Upper lobe of right lung (tissue), 1 donor: ENCODE measurements at places on chromosomes 4 and X. TPM values are rescaled to one million over a fixed set of nuclear protein-coding genes. Genes with fewer than 3 reads are reported as not detected.

The RBM3 gene
- 170 TPM for total RNA-seq

The MAGEC1 gene
- not detected for total RNA-seq

The RPA4 gene
- total RNA-seq = 1.3 TPM

The TMSB15A gene
- total RNA-seq = 1.9 TPM

The FGF13 gene
- total RNA-seq = 3.2 TPM

The STS gene
- 11.6 TPM for total RNA-seq

The DDIT4L gene
- total RNA-seq = 0.98 TPM

DNA sequence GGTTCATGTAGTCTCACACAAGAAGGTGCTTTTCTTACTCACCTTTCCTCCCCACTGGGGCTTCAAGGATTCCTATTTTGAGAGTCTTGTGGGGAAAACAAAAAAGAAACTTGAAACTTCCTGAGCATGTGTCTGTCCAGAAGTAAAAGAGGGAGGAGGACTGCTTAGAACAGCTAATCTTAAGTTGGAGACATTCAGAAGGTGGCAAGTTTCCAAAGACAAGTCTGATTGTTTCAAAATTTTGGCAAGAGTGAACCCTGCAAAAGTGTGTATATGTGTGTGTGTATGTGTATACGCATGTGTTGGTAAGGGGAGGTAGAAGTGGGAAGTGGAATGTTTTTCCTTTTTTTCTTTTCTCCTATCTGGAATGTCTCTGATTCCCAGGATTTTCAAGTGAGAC lies 189.0 kb upstream of the FRMPD4 start:
- no peak overlapping the region for H3K27ac ChIP-seq
- H3K27me3 ChIP-seq = no peaks in the 10 kb centered on the region
- no peaks in the 10 kb centered on the region for H3K4me1 ChIP-seq
- H3K4me3 ChIP-seq = no peak overlapping the region
- no peaks in the 10 kb centered on the region for H3K36me3 ChIP-seq

GRCh38 chr4:71066737-71067716 lies 73.6 kb downstream of the DCK start:
- no peaks in the 10 kb centered on the region for H3K4me1 ChIP-seq
- DNase-seq = no peak
- no peaks in the 10 kb centered on the region for H3K36me3 ChIP-seq
- no peaks in the 10 kb centered on the region for H3K27me3 ChIP-seq
- no peak overlapping the region for H3K4me3 ChIP-seq

DNA sequence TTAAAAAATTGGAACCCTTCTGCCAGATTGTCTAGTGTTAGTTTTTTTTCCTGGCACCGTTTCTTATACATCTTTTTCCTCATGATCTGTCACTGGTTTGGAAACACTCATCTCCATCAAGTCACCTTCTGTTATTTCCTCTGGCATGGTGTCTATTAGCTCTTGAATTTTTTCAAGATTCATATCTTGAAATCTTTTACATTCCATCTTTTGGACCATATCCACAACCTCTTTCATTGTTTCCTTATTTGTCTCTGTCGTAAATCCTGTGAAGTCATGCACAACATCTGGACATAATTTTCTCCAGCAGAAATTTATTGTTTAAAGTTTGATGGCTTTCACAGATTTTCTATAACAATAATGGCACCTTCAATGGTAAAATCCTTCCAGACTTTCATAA lies 10.2 kb upstream of the TMEM185A start:
- H3K27me3 ChIP-seq = no peaks in the 10 kb centered on the region
- no peaks in the 10 kb centered on the region for H3K36me3 ChIP-seq
- H3K27ac ChIP-seq = no peak overlapping the region
- no peak overlapping the region for H3K4me3 ChIP-seq

DNA sequence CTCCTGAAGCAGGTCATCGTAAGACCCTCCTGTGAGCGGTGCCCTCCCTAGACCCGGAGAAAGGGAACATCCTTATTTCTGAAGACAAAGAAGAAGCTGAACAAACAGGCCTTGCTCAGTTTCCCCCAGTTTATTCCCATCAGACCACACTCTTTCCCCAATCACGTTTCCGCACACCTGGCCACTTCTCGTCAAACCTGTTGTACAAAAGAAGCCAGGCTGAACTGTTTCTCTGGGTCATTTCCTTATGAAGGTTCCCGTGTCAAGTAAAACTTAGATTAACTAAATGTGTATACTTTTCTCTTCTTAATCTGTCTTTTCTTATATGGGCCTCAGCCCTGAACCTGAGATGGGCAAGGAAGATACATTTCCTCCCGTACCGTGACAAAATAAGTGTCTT lies 111.6 kb upstream of the ENPP6 start:
- DNase-seq = no peak
- H3K36me3 ChIP-seq = no peaks in the 10 kb centered on the region
- no peak overlapping the region for H3K4me3 ChIP-seq
- H3K4me1 ChIP-seq = peaks cover 12% of the 10 kb centered on the region
- H3K27me3 ChIP-seq = no peaks in the 10 kb centered on the region

- no peaks in the 10 kb centered on the region for H3K36me3 ChIP-seq
- H3K4me3 ChIP-seq = peak overlapping the region; percentile 15
- peaks cover 25% of the 10 kb centered on the region for H3K4me1 ChIP-seq
- H3K27ac ChIP-seq = no peak overlapping the region
- no peaks in the 10 kb centered on the region for H3K27me3 ChIP-seq
Measured at GRCh38 chr4:148341980-148342800, 100.0 kb downstream of the NR3C2 start.

- H3K27me3 ChIP-seq = no peaks in the 10 kb centered on the region
- no peak overlapping the region for H3K4me3 ChIP-seq
- H3K4me1 ChIP-seq = no peaks in the 10 kb centered on the region
- no peak for DNase-seq
- H3K27ac ChIP-seq = no peak overlapping the region
Measured at GRCh38 chrX:53438174-53438831, 4.1 kb upstream of the HSD17B10 start.

DNA sequence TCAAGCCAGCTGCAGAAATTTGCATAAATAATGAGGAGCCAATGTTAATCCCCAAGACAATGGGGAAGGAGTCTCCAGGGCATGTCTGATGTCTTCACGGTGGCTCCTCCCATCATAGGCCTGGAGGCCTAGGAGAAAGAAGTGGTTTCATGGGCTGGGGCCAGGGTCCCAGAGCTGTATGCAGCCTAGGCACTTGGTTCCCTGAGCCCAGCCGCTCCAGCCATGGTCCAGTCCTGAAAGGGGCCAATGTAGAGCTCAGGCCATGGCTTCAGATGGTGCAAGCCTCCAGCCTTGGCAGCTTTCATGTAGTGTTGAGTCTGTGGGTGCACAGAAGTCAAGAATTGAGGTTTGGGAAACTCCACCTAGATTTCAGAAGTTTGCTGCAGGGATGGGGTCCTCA lies 628.2 kb upstream of the GRIA3 start:
- H3K27ac ChIP-seq = no peak overlapping the region
- H3K36me3 ChIP-seq = no peaks in the 10 kb centered on the region
- no peaks in the 10 kb centered on the region for H3K27me3 ChIP-seq
- no peaks in the 10 kb centered on the region for H3K4me1 ChIP-seq
- H3K4me3 ChIP-seq = no peak overlapping the region

DNA sequence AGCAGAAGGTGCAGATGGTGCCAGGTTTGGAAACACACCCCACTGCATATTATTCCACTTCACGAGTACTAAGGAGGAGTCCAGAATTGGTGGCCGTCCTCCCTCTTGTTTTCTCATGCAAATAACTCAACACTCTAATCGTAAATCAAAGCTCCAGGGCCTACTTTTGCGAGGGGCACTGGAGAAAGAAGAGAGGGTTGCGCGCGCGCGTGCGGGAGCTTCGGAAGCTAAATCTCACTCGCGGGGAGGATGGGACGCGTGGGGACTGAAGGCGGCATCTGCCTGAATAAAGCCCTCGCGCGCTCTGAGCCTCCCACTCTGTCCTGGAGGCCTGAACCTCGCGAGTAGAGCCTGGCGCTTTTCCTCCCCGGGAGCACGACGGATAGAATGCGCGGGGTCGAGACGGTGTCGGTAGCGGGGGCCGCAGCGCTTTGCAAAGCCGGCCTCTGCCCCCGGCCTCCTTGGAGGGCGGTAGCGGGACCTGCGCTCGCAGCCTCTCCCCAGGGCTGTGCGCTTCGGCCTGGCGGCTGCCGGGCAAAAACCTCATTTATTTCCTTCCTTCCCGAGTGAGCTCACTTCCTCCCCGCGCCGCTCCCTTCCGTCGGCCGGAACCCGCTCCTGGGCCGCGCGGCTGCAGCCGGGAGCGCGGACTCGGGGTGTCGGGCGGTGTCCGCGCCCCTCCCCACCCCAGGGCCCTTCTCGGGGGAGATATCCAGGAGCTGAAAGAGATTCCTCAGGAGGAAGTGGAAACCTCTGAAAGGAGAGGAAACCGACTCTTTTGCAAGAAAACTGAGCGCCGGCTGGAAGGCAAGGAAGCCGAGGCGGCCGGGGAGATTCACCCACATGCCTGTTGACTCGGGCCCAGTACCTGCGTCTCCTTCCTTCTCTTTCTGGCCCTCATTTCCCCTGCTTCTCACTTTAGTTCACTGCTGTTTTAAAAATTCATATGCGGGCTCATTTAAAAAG lies 20.7 kb downstream of the HAND2 start:
- H3K4me3 ChIP-seq = peak overlapping the region; percentile 53
- H3K36me3 ChIP-seq = no peaks in the 10 kb centered on the region
- no peak for DNase-seq
- H3K27me3 ChIP-seq = peaks cover 98% of the 10 kb centered on the region
- H3K4me1 ChIP-seq = peaks cover 5% of the 10 kb centered on the region
- H3K27ac ChIP-seq = no peak overlapping the region

DNA sequence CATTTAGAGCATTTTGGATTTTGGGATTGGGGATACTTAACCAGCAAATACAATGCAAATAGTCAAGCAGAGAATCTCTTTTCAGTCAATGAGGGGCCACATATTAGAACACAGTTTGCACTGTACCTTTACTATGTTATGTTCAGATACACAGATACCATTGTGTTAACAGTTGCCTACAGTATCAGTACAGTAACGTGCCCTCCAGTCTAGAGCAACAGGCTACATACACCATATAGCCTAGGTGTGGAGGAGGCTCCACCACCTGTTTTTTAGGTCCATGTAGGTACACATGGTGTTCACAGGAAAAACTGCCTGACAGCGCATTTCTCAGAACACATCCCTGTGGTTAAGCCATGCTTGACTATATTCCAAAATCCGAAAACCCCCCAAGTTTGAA lies 9.1 kb downstream of the GRPEL1 start:
- H3K27me3 ChIP-seq = no peaks in the 10 kb centered on the region
- H3K27ac ChIP-seq = no peak overlapping the region
- peaks cover 92% of the 10 kb centered on the region for H3K36me3 ChIP-seq
- H3K4me1 ChIP-seq = no peaks in the 10 kb centered on the region

DNA sequence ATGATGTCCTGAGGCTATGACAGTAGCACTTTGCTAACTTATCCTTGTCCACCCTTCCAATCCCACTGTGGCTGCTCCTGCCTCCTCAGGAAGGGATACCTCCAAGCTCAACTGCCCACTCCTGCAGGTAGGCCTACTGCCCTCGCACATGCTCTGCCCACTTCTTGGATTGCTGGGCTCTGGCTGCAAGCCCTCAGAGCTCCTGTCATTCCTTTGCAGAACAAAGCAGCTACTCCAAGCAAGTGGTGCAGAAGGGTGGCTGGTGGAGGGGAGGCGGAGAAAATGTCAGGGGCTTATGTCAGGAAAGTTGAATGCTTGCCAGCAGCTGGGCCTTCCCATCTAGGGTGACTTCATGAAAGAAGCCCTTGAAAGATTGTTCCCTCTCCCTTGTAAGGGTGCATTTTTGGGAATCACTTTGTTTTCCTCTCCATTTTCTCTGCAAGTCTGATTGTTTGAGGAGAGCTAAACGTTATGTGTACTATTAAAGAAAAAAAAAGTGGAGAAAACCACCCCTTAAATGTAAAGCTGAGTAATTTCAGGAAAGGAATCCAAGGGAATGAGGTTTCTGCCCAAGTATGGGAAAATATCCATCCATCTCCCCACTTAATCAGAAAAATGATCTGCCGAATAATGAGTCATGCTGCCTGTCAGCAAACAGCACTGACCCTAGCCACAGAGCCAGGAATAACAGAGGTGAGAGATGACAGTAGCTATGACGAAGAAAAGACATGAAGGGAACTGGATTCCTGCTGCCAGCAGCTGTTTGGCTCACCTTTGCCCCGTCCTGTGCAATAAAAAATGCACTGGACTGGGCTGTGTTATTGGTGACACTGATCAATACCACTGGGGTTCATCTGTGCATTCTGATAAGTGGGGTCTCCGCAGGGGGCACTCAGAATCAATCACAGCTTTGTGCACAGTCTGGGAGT lies 102.0 kb downstream of the RTL5 start:
- H3K27me3 ChIP-seq = no peaks in the 10 kb centered on the region
- H3K27ac ChIP-seq = no peak overlapping the region
- no peaks in the 10 kb centered on the region for H3K36me3 ChIP-seq
- H3K4me3 ChIP-seq = no peak overlapping the region

DNA sequence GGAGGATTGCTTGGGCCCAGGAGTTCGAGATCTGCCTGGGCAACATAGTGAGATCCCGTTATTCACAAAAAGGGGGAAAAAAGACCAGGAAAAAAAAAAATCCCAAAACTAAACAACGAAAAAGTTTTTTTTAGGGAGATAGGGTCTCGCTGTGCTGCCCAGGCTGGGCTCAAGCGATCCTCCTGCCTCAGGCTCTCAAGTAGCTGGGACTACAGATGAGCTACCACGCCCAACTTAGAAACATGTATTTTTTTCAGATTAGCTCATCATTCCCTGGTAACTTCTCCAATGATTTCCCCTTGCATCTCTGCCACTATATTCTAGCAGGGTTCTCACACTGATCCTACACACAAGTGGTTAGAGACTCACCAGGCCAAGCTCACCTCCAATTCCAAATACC lies 24.4 kb upstream of the IRAK1 start:
- H3K4me3 ChIP-seq = no peak overlapping the region
- peaks cover 16% of the 10 kb centered on the region for H3K4me1 ChIP-seq
- H3K36me3 ChIP-seq = no peaks in the 10 kb centered on the region
- H3K27ac ChIP-seq = peak overlapping the region; percentile 24
- H3K27me3 ChIP-seq = no peaks in the 10 kb centered on the region

DNA sequence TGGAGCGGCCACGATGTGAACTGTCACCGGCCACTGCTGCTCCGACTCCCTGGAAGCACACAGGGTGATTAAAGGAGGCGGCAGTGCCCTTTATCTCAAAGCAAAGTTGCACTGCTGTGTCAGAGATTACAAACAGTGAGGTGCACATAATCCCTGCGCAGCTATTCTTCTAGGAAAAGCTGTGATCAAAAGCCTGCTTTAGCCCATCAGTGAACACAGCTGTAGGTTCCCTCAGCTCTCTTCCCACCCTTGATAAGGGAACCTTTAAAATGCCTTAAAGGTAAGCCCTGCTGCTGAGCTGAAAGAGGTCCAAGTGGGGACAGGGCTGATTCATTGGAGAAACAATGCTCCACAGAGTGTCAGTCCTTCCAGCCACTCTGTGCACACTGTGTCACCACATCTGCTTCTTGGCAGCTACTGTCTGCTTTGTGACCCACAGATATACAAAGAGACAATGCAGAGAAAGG lies 127.6 kb downstream of the EIF4E start:
- H3K27me3 ChIP-seq = no peaks in the 10 kb centered on the region
- H3K27ac ChIP-seq = no peak overlapping the region
- DNase-seq = no peak
- H3K4me3 ChIP-seq = no peak overlapping the region

- H3K27me3 ChIP-seq = no peaks in the 10 kb centered on the region
- H3K4me1 ChIP-seq = no peaks in the 10 kb centered on the region
- peak within 1 kb of the TSS; percentile 61 for H3K4me3 ChIP-seq
- peak within 1 kb of the TSS; percentile 74 for H3K27ac ChIP-seq
- H3K36me3 ChIP-seq = no peaks in the 10 kb centered on the region
Measured at GRCh38 chrX:51743179-51743957, at the start of gene GSPT2. GSPT2 (plus strand) TSS chrX:51743442; CDS start chrX:51743627, 185 bp downstream.

- DNase-seq = no peak
- H3K27me3 ChIP-seq = no peaks in the 10 kb centered on the region
- H3K27ac ChIP-seq = no peak overlapping the region
- no peaks in the 10 kb centered on the region for H3K36me3 ChIP-seq
Measured at GRCh38 chr4:88219099-88219498, 60.7 kb upstream of the ABCG2 start.

- H3K4me1 ChIP-seq = no peaks in the 10 kb centered on the region
- no peak for DNase-seq
- no peaks in the 10 kb centered on the region for H3K36me3 ChIP-seq
- no peak overlapping the region for H3K27ac ChIP-seq
- no peak overlapping the region for H3K4me3 ChIP-seq
Measured at GRCh38 chr4:189124149-189124758, 816.4 kb upstream of the FRG1 start.
